ENCODE measurements at places on chromosomes 12 and 14. TPM values are rescaled to one million over a fixed set of nuclear protein-coding genes. Genes with fewer than 3 reads are reported as not detected.

The KDM5A gene
- 32.3 TPM for total RNA-seq

The DNAJC22 gene
- total RNA-seq, result 9.1 TPM

The PPM1A gene
- total RNA-seq, result 11.1 TPM

The FGD4 gene
- 1.8 TPM for total RNA-seq

The TAS2R46 gene
- not detected for total RNA-seq

The MNAT1 gene
- 66.9 TPM for total RNA-seq

The DHRS2 gene
- 5,493 TPM for total RNA-seq

The EPYC gene
- total RNA-seq, result not detected

The MYO1H gene
- total RNA-seq, result not detected

GRCh38 chr14:77011245-77011644 lies 17.3 kb downstream of the IRF2BPL start:
- no peak for DNase-seq

- DNase-seq, result no peak
Measured at GRCh38 chr14:64400829-64401459, 12.8 kb downstream of the MTHFD1 start.

DNA sequence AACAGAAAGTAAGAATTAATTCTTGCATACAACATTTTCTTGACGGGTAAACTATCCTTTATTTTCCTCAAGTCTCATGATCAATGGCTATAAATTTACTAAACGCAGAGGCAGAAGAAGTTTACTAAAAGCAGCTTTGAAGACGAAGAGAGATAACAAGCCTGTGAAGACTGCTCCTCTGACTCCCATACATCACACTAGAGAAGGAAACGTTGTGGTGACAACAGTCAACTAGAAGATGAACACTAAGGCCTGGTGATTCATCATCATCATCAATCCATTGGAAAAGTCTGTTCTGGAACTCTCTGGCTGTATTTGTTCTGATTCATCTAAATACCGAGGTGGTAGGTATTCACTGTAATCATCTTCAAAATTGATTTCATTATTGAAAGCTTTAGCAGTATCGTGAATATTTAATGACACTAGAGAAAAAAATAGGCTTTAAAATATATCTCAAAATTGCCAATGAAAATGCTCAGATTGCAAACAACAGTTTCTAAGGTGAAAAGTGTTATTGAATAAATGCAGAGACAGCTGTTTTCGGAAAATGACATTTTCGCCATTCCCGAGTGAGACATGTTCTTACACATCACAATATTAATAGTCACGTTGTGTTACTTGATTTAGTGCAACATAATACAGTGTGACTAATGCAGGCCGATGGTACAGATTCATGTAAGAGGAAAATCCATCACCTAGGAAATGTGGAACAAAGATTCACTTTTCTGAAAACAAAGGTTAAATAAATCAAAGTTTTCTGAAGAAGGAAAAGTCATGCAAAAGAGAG lies 260.5 kb downstream of the C12orf50 start:
- no peak for DNase-seq

DNA sequence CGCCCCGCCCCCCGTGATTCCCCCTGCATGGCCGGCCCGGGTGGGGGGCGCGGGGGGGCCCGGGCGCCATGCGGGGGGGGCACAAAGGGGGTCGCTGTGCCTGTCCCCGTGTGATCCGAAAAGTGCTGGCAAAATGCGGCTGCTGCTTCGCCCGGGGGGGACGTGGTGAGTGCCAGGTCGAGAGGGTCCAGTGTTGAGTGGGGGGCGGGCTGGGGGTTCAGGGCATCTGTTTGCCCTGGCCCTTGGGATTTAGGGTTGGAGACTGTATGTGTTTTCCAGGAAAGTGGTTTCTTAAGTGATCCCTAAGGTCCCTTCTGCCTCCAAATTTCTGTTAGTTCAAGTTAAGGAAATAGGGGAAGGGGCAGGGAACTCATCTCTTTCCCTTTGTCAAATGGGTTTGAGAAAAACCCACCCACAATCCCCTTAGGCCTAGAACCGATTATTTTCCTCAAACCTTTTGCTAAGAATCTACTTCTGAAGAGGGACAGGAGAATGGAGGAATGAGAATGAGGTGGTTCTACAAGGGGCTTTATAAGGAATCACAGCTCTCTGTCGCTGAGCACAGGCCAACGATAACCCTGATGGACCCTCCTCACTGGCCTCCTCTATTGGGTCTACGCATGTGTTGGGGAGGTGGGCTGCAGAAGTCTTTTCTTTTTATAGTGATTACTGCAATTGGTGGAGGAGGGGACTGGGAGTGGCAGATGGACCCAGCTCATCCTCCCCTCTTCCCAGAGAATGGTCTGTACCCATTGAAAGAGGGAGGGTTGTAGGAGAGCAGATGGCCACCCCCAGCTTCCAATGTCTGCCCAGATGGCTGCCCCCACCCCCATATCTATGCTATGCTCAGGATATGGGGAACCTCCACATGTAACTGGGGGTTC lies 834 bp downstream of the ARHGEF25 start:
- no peak for DNase-seq

DNA sequence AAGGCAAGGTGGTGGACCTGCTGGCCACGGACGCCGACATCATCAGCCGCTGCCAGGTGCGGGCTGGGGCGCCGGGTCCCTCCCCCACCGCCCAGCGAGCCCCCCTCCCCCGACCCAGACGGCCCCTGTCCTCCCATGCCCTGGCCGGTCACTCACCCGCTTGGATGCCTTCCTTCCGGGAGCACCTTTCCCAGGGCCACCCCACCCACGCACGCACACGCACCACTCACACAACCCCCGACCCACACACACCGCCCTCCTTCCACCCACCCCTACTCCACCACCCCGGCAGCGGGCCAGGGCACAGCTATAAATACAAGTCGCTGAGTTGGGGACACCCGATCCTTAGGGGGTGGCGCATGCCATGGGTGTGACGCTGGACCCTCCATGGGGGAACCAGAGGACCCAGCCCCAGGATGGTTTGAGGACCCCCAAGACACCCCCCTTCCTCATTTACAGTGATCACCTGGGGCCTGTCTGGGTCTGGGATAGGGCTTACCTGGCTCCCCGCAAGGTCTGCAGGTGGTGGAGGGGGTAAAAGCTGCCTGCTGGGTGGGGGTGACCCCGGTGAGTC lies 465 bp downstream of the ADSS1 start:
- no peak for DNase-seq

- DNase-seq, result no peak
Measured at GRCh38 chr12:59874781-59875180, 279.0 kb downstream of the SLC16A7 start.

DNA sequence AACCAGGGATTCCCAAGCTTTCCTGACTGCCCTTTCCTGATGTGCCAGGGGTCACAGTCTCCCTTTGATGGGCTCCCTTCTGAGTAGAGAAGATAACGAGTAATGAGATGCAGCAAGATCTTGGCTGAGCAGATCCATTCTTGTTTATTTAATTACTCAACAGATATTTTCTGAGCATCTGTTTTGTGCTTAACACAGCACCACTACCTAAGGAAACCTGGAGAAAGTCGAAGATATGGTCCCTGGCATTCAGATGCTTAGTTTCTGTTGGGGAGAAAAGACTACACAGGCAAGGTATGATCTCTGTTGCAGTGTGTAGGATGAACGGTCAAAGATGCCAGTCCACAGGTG lies 3.9 kb downstream of the AJUBA start:
- no peak for DNase-seq

- DNase-seq, result no peak
Measured at GRCh38 chr12:54358191-54358944, 5.9 kb downstream of the GPR84 start.

- no peak for DNase-seq
Measured at GRCh38 chr12:54734196-54734950, 86.2 kb upstream of the DCD start.

GRCh38 chr12:82931349-82932116 lies 244.8 kb downstream of the TMTC2 start:
- DNase-seq, result no peak

GRCh38 chr14:85596562-85596961 lies 66.6 kb downstream of the FLRT2 start:
- no peak for DNase-seq

- DNase-seq, result peak; percentile 43
Measured at GRCh38 chr14:71478542-71478941, 453.7 kb upstream of the RGS6 start.

- no peak for DNase-seq
Measured at GRCh38 chr12:112535017-112535416, 116.3 kb downstream of the PTPN11 start.

DNA sequence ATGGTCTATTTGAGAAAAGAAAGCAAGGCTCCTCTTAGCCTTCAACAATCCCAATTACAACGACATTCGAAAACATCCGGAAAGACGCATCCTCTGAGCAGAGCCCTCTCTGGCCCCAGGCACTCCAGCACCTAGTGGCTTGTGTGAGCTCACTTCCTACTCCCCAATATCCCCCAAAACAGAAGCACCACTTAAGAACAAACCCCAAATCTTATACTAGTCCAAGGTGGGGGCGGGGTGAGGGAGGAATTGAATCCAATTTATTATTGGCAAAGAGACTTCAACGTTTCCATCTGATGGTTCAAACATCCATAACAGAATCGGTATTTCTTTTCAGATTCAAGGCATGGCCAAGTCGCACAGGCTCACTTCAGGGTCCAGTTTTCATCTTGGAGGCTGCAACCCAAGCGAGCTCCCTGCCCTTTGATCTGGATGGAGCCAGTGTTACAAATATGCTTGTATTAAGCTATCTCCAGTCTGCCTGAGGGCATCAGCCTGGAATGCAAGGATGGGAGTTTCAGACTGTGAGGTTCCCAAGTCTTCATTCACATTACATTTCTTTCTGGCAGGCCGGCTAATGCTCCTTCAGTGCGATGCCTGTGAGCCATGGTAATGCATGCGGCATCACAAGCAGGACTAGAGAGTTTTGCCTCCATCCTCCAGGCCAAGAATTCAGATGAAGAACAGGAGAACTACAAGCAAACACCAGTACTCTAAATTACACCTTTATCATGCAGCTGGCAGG lies 132.5 kb upstream of the FOXN3 start:
- no peak for DNase-seq

GRCh38 chr14:24013654-24014514 lies 25.2 kb downstream of the DHRS4L2 start:
- peak; percentile 68 for DNase-seq

GRCh38 chr14:99996951-99997571 lies 68.2 kb upstream of the EVL start:
- DNase-seq, result no peak

GRCh38 chr12:71371122-71371521 lies 68.5 kb upstream of the LGR5 start:
- DNase-seq, result peak; percentile 16

GRCh38 chr14:44955528-44955927 lies 6.2 kb downstream of the KLHL28 start:
- no peak for DNase-seq

- DNase-seq, result no peak
Measured at GRCh38 chr14:33610121-33610520, 340.8 kb downstream of the EGLN3 start.

GRCh38 chr14:99918781-99919180 lies 125.6 kb downstream of the EML1 start:
- no peak for DNase-seq

DNA sequence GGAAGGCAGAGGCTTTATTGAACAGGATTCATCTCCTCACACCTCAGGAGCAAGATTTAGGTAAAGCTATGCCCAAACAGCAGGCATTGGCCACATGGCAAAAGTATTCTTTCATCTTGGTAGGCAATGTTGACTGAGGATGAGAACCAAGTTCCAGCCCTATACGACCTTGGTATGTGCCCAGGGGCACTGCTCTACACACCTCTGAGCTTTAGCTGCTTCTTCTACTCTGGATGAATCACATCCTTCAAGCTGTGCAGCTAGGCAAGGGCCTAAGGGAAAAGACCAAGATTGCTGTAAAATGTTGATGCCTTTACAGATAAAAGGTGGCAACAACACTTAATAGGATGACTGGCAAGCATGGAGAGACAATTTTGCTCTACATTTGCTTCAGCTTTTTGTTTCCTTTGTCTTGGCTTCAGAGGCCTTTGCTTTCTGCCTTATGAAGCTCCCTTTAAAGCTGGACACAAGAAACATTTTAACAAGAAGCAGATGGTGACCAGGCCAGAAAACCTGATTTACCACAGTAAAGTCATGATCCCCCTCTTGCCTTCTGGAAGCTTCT lies 183.3 kb upstream of the KITLG start:
- DNase-seq, result peak; percentile 8

DNA sequence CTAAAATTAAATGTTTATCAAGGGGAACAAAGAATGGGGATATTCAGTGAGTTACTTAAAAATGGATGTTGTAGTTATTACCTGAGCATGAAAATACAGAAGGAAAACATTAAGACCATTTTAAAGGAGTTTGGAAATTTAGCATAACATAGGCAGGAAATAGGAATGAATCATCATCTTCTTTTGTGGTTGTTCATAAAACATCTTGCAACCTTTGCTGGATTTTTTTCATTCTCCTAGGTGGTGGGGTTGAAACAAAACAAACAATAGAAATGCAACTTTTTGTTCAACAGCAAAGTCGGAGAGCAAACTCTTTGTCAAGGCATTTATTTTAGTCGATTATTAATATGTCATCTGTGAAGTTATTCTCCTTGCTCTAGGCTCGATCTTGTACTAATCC lies 275.1 kb downstream of the IPO8 start:
- DNase-seq, result peak; percentile 47

- DNase-seq, result no peak
Measured at GRCh38 chr12:110530511-110530910, 28.4 kb downstream of the RAD9B start.

- DNase-seq, result no peak
Measured at GRCh38 chr12:26269562-26270284, 74.3 kb downstream of the SSPN start.

DNA sequence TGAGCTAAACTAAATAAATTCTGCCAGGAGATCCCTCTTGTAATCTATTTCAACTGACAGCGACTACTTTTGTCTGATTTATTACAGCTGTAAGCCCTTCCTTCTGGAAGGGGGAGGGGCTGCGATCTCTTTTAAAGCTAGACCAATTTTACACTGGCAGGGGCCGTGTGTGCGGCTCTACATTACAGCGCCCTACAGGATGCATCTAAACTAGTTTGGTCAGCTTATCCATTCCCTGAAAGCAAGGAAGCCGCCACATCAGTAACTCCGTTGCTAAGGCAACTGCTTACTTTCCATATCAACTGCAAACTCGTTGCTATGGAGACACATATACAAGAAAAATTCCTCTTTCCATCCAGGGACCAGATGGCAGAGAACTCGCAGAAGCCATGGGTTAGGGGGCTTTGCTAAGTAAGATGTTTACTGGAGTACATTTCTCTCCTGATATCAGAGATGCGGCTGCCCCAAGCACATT lies 17.4 kb downstream of the FOXN3 start:
- peak; percentile 41 for DNase-seq

DNA sequence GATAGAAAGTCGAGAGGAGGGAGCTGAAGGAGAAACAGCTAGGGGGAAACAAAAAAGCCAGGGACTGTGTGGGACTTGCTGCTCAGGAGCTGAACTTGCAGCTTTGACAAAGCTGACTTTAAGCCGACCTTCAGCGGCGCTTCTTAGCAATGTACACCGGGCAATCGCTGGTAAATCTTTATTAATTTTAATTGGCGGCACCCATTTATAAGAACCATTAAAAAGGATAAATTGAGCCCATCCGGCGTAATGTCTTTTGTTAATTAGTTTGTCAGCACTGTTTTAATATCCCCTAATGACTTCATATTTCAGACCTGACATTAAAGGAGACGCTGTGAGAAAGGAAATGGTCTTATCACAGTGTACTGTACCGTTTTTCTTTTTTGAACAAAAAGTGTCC lies 86.2 kb upstream of the VASH1 start:
- no peak for DNase-seq

Data from HT1080 (cell line).